ENCODE measurements at places on chromosomes 6 and 20. TPM values are rescaled to one million over a fixed set of nuclear protein-coding genes. Genes with fewer than 3 reads are reported as not detected.

- H3K27ac ChIP-seq: no peak overlapping the region
- H3K36me3 ChIP-seq: no peaks in the 10 kb centered on the region
- no peak for DNase-seq
- H3K4me1 ChIP-seq: no peaks in the 10 kb centered on the region
- no peaks in the 10 kb centered on the region for H3K27me3 ChIP-seq
Observed at GRCh38 chr6:168239044-168239773, 80.4 kb downstream of the DACT2 start.

- no peaks in the 10 kb centered on the region for H3K36me3 ChIP-seq
- H3K4me1 ChIP-seq: no peaks in the 10 kb centered on the region
- no peaks in the 10 kb centered on the region for H3K27me3 ChIP-seq
- H3K4me3 ChIP-seq: no peak overlapping the region
Observed at GRCh38 chr6:112296122-112296521, 41.8 kb upstream of the LAMA4 start.

DNA sequence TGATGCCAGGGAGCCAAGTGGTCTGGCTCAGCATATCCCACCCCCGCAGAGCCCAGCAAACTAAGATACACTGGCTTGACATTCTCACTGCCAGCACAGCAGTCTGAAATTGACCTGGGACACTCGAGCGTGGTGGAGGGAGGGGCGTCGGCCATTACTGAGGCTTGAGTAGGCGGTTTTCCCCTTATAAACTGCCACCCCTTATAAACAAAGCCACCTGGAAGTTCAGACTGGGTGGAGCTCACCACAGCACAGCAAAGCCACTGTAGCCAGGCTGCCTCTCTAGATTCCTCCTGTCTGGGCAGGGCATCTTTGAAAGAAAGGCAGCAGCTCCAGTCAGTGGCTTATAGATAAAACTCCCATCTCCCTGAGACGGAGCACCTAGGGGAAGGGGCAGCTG, 19.4 kb downstream of the TINAG start:
- H3K4me3 ChIP-seq: no peak overlapping the region
- H3K27me3 ChIP-seq: no peaks in the 10 kb centered on the region
- DNase-seq: no peak
- no peak overlapping the region for H3K27ac ChIP-seq
- no peaks in the 10 kb centered on the region for H3K36me3 ChIP-seq
- H3K4me1 ChIP-seq: no peaks in the 10 kb centered on the region

GRCh38 chr6:73560853-73561407, 40.1 kb upstream of the EEF1A1 start:
- no peaks in the 10 kb centered on the region for H3K36me3 ChIP-seq
- DNase-seq: no peak
- H3K4me1 ChIP-seq: no peaks in the 10 kb centered on the region
- H3K27me3 ChIP-seq: no peaks in the 10 kb centered on the region
- H3K27ac ChIP-seq: no peak overlapping the region

Gene NKX2-4
- total RNA-seq: not detected

Gene CFAP61
- total RNA-seq: not detected

Gene TMC2
- not detected for total RNA-seq

Gene C6orf15
- not detected for total RNA-seq

DNA sequence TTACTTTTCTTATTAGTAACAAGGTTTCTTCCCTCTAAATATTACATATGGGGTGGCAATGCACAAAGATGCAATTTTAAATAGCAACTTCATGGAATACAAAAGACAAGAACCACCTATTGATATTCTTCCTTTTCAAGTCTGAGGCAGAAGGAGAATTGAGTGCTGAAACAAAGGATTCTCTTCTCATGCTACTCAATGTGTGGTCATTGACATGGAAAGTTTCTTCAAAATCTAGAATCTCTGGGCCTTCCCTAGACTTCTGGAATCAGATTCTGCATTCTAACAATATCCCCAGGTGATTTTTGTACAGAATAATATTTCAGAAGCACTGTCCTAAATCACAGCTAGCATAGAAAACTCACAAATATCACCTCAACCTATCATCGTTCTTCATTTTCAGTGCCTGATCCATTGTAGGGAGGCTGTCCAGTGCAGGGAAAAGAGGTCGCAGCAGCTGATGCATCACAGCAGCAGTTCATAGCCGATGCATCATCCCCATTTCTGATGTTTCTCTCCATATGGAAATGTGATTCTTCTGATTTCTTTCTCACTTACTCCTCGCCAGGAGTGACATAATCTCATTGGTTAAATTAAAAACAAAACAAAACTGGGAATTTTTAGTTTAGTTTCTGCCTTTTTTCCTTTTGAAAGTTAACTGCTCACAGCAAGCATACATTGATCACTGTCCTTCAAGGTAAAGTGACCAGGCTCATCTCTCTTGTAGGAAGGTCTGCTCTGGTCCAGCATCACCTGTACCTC, 139.5 kb upstream of the FAM83B start:
- H3K4me1 ChIP-seq: no peaks in the 10 kb centered on the region
- no peak overlapping the region for H3K4me3 ChIP-seq
- no peak overlapping the region for H3K27ac ChIP-seq
- H3K27me3 ChIP-seq: no peaks in the 10 kb centered on the region

GRCh38 chr6:129448965-129449364, 261.0 kb downstream of the ARHGAP18 start:
- no peaks in the 10 kb centered on the region for H3K27me3 ChIP-seq
- no peaks in the 10 kb centered on the region for H3K4me1 ChIP-seq
- H3K27ac ChIP-seq: no peak overlapping the region

DNA sequence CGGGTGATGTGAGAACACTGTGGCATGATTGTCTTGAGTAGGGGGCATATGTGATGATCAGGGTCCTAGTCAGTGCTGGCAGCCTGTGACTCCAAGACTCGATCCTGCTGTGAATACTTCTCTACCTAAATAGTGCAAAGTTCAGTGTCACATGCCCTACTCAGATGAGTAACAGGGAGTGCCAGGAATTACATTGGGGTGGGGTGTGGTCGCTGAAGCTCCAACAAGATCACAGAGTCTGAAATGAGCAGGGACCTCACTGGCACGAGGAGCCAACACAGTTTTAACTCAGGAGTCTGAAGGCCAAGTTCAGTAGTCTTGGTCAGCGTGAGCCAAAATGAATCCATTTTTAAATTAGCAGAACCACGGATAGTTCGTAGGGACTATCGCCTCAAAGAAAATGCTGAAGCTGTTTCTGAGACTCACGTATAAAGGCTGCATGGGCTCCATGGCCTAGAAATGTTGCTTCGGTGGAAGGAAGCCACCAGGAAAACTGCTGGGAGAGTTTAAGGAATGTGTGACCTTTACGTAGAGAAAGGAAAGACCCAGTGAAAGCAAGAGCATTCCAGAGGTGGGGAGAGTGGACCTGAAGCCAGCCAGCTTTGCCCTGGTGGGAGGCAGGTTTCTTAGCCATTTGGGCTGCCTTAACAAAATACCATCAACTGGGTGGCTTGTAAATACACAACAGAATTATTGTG, 72.2 kb downstream of the RPP40 start:
- no peak for DNase-seq
- no peaks in the 10 kb centered on the region for H3K27me3 ChIP-seq
- H3K4me3 ChIP-seq: no peak overlapping the region
- no peak overlapping the region for H3K27ac ChIP-seq
- no peaks in the 10 kb centered on the region for H3K36me3 ChIP-seq
- H3K4me1 ChIP-seq: peaks cover 7% of the 10 kb centered on the region

GRCh38 chr6:148757944-148758480, 11.2 kb downstream of the UST start:
- H3K4me1 ChIP-seq: peaks cover 41% of the 10 kb centered on the region
- no peak overlapping the region for H3K27ac ChIP-seq
- H3K36me3 ChIP-seq: no peaks in the 10 kb centered on the region
- H3K27me3 ChIP-seq: no peaks in the 10 kb centered on the region

GRCh38 chr6:72218125-72218524, 331.8 kb downstream of the RIMS1 start:
- no peaks in the 10 kb centered on the region for H3K27me3 ChIP-seq
- H3K4me3 ChIP-seq: no peak overlapping the region
- H3K36me3 ChIP-seq: no peaks in the 10 kb centered on the region
- no peak for DNase-seq

Gene TMEM30A
- 29.8 TPM for total RNA-seq

DNA sequence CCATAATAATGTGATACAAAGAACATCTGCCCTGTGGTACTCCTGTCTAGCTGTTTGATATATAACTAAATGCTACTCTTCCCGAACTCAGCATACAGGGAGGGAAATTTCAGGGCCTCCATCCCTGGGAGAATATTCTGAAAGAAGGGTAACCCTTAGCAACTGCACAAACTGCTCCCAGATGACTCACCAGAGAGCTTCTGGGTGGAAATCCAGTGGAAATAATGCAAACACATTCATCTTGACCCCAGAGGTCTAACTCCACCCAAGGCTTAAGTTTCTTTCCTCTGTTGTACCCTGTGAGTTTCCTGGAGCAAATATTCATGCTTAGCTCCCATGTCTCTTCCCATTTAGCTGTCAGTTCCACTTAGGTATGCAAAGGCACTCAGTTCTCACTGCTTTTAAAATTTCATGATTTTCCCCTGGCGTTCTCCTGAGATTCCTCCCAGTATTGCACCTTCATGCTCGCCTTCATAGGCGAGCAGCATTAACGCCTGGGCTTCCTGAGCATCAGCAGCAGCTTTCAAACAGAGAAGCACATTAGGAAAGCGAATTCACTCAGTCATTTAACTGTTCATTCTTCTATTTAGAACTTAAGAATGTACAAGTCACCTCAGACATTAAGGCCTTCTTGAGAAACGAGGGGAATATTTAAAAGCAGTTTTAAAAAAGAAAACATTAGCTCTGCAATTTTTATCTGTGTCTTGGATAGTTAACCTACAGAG, 43.8 kb upstream of the LAMA4 start:
- H3K4me3 ChIP-seq: no peak overlapping the region
- H3K36me3 ChIP-seq: no peaks in the 10 kb centered on the region
- no peaks in the 10 kb centered on the region for H3K27me3 ChIP-seq
- H3K4me1 ChIP-seq: no peaks in the 10 kb centered on the region

DNA sequence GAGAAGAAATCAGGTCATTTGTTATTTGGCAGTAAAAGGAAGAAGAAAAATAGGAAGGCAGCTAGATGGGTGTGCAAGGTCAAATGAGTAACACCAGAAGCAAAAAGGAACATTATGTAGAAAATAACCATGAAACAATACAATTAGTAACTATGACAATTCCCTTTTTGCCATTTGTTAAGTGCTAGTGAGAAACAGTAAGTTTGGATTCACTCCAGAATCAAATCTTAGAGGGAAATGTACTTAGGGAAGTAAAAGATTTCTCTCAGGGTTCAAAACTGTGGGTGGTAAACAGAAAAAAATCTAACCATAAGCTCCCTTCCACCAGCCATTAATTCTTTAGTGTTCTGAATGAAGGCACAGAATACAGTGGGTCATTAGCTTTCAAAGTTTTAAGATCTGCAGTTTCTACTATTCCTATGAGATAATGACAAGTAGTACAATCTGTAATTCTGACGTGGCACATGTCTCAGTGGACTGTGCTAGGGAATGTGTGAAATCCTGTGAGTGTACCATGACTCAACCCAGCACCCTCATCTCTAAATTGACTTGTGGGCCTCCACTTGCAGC, 17.1 kb downstream of the REPS1 start:
- no peak overlapping the region for H3K27ac ChIP-seq
- no peak overlapping the region for H3K4me3 ChIP-seq
- H3K36me3 ChIP-seq: no peaks in the 10 kb centered on the region
- H3K27me3 ChIP-seq: no peaks in the 10 kb centered on the region

Gene GSTA2
- total RNA-seq: not detected

Gene TMEM217
- 0.41 TPM for total RNA-seq

Gene SPATS1
- total RNA-seq: not detected

- peaks cover 61% of the 10 kb centered on the region for H3K36me3 ChIP-seq
- no peak overlapping the region for H3K4me3 ChIP-seq
- DNase-seq: peak; percentile 68
Observed at GRCh38 chr20:62808211-62808865, 3.7 kb downstream of the OGFR start.

DNA sequence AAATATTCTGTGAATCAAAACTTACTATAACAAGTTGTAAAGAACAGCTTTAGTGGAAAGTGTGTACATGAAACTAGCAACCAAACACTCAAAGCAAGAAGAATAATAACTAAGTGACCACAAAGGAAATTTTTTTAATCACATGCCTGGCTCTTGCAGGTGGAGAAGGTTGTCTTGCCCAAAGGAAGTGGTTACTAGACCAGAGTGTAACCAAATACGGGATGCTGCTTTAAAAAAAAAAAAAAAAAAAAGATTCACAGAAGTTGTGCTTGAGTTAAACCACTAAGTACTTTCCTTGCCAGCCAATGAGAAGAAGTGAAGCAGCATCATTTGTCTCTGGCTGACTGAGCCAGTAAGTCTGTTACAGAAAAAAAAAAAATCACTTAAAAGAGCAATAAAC, 19.1 kb upstream of the HLA-DQB1 start:
- H3K36me3 ChIP-seq: no peaks in the 10 kb centered on the region
- H3K4me1 ChIP-seq: no peaks in the 10 kb centered on the region
- no peak overlapping the region for H3K4me3 ChIP-seq
- H3K27me3 ChIP-seq: no peaks in the 10 kb centered on the region
- no peak overlapping the region for H3K27ac ChIP-seq
- no peak for DNase-seq

- DNase-seq: no peak
- peaks cover 8% of the 10 kb centered on the region for H3K4me1 ChIP-seq
- no peak overlapping the region for H3K27ac ChIP-seq
- H3K4me3 ChIP-seq: peak overlapping the region; percentile 19
- no peaks in the 10 kb centered on the region for H3K27me3 ChIP-seq
- no peaks in the 10 kb centered on the region for H3K36me3 ChIP-seq
Observed at GRCh38 chr20:4726710-4727397, 5.1 kb downstream of the PRND start.

Gene DCDC2
- not detected for total RNA-seq
